Endothelial cell (in vitro differentiated cells): ENCODE measurements at places on chromosomes 16 and 17.

DNA sequence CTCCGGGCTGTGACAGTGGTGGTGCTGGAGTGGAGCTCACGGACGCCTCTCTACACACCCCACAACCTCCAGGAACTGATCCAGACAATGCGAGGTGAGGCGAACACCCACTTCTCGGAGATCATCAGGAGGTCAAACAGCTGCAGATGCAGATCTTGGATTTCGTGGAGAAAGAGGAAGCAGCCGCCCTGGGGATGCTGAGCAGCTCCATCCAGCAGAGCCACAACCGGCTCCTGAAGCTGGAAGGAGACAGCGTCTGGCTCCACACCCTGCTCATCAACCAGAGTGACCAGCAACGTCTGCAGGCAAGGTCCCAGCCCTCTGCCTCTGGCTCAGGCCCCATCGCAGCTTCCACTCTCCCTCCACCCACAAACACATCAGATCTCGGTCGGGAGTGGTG is 13.2 kb upstream of the SLC16A5 start:
- no peak for DNase-seq

DNA sequence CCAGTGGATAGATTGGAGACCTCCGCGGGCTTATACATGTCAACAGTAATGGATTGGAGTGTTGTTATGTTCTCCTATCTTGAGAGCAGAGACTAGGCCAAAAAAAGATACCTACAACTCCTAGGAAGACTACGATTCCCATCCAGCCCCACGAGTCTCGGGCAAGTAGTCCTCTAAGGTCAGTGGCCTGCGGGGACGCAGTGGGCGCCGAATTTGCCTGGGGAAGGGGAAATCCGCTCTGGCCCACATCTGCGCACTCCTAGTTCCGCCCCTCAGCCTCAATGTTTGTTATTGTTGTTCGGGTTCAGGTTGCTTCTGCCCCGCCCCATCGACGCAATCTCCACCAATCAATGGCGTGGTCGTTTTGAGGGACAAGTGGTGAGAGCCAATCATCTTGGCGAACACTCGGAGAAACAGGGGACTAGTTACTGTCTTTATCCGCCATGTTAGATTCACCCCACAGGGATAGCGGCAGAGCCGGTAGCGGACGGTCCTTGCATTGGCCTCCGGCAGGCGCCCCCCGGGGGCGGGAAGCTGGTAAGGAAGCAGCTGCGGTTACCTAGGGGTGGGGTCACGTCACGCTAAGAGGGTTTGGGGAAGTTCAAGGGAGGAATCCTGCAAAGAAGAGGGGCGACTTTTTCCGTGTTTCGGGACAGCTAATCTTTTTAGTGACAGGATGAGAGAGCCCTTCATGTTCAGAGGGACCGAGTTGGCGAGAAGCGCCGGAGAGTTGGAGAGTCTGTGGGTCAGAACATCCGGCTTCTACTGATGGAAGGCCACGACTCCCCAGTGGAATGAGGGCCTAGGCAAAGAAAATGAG is at the start of gene NBR1:
Gene NBR1 (plus strand): TSS at position 449 of the 820 bp plus-strand sequence. CDS start 4,586 bp downstream, outside the sequence.
- peak; percentile 91 for DNase-seq

GRCh38 chr16:28935346-28935745 is 3.6 kb downstream of the CD19 start:
- DNase-seq = no peak

DNA sequence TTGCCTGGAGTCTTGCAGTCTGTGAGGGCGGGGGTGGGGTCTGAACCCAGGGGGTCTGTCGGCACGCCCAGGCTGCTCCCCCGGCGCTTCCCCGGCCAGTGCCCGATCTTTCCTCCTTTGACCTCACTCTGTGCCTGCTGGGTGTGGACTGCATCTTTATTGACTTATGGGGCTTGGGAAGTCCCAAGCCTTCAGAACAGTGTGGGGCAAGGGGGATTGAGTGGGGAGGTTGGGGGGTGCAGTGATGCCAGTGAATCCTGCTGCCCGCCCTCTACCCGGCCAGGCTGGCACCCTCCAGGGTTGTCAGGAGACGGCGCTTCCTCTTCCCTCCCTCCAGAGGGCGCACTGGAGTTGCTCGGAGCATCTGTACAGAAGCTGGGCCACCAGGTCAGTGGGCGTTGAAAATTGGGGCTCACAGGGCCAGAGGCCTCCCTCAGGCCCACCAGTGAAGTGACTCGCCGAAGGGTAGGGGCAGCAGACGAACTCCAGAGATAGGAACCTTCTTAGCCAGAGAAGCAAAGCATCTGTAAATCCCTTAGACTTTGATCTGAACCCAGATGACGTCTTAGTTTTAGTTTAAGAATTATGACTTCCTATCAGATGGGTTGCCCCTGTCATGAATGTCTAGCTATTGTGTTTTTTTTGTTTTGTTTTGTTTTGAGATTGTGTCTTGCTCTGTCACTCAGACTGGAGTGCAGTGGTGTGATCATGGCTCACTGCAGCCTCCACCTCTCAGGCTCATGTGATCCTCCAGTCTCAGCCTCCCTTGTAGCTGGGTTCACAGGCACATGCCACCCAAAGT is 184.8 kb upstream of the CIBAR2 start:
- DNase-seq = peak; percentile 73

- DNase-seq = no peak
These were observed 3.9 kb upstream of the NLRC5 start for GRCh38 chr16:56985288-56985961.

GRCh38 chr16:27231692-27232060 is 28.4 kb downstream of the KDM8 start:
- no peak for DNase-seq

DNA sequence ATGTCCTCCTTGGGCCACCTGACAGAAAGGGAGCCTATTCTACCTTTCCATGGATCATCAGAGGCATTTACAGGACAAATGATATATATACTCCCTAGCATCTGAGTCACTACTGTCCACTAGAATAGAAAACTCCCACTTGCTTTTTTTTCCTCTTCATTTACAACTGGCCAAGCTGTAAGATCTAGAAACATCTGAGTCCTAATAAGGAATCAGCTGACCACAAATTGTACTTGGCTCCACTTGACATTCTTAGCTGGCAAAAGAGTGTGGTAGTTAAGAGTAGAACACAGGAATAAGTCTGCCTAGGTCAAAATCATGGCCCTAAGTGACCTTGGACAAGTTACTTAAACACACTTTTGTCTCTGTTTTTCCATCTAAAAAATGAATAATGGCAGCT is 5.2 kb downstream of the RUSF1 start:
- DNase-seq = no peak
